ENCODE measurements at places on chromosomes 7 and 10.

DNA sequence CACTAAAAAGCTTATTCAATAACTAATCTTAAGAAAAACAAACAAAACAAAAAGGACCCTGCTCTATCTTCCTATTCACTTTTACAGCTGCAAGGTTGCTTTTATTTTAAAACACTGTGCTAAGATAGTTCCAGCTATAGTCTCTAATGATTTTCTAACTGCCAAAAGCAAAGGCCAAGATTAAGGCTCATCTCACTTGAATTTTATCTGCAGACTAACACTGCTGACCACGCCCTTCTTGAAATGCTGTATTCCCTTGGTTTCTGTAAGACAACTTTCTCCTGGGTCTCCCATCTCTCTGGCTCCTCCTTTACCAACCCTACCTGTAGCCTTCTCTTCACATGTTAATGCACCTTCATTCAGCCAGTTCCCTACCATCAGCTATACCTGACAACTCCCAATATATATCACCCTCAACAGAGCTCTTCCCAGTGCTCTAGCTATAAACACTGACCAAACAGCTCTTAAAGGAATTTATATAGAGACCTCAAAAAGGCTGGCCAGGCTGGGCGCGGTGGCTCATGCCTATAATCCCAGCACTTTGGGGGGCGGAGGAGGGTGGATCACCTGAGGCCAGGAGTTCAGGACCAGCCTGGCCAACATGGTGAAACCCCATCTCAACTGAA lies 11.7 kb downstream of the SRPK2 start:
- DNase-seq = no peak

DNA sequence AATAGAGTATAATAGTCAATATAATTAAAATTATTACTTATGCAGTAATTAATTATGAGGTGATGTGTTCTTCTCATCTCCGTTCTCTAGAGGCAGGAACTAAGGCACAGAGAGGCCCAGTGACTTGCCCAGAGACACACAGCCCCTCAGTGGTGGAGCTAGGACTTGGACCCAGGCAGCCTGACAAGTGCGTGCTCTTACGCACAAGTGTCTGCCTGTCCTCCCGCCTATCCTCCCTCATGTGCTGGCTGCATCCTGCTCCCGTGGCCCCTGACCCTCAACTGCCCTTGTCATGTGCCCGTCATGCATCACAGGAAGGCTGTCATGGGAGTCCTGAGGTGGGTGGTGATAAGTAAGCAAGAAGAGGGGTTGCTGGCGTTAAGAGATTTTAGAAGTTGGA lies 14.3 kb downstream of the IL2RA start:
- DNase-seq = no peak

DNA sequence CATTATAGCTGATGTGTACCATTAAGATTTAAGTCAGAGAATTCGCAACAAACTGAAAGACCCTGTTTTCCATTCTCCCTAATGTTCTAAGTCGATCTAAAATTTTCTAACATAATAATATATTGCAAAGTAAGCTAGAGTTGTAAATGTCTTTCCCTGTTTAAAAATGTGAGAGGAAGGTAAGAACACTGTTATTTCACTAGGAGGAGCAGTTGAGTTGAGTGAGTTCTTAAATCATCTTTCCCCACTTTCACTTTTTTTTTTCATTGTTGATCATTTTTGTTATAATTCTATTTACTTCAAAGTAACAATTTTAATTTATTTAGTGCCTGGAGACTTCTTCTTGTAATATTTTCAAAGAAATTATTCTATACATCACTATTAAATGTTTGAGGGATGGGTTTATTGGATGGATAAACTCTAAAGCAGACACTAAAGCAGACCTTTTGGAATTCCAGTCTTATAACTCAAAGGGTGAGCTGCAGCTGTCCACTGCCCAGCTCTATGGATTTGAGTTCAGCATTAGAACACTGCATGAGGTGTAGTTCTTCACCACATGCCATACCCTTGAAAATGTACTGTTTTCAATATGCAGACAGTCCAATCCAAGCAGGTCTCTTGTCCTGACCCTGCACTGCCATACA lies 181.3 kb upstream of the FZD1 start:
- DNase-seq = no peak

GRCh38 chr10:100033766-100034418 lies 24.1 kb upstream of the DNMBP start:
- no peak for DNase-seq

DNA sequence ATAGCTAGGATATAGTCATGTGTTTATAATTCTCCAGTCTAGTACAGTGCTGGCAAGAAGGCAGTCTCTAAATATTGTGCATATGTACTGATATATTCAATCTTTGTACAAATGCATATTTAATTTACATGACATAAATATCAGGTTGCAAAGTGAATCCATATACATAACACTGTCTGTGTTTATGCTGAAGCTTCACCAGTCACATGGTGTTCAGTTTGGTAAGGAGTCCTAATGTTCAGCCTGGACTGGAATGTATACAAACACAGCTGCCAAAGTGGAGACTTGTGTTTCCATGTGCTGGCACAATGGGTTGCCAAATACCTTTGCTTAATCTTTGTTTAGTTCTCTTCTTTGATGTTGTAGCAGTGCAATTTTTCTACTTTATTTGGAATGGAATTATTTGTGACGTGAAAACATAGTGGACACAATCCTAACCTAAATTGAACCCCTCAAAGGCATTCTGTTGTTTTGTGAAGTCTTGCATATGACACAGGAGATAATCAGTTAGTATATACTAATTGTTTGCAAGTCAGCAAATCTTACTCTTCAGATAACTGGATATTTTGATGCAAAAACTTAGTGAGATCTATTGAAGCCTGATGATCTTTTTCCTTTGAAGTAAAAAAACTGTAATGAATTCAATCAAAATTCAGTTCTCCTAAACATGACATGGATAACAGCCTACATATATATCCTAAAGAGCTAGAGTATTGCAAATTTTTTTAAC lies 17.3 kb upstream of the ARL4A start:
- no peak for DNase-seq

DNA sequence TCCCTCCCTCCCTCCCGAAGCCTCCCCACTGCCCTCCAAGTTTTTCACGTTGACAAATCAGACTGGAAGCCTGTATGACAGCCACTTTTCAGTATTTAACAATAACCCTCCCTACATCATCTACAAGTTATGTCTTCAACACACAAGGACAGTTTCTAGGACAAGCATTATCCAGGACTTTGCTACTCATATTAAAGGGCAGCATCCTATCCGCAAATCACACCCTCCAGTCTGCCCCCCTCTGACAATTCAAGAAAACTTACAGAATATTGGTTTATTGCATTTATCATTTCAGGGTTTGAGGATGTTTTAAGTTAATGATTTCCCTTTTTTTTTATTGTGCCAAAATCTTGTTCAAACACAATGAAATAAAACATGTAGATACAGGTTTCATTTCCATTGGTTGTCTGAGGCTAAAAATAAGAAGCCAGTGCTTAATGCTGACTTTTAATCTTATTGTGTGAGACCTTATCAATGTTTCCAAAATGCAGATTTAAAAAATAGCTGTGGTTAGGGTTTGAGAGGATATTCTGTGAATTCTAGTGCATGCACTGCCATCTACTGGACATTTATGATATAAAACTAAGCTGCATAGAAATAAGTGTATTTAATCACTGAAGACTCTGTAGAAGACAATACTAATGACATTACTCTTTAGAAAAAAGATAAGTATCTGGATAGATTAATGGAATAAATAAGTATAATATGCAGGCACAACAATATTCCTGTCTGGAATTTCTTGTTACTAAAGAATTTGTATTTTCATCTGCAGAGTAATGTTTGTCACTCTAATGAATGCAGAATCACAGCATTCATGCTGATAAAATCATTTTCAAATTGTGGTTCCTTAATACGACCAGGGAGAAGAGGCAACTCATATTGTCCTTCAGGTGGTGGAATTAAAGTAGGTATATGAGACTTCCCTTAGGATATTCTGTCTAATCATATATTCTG lies 64.1 kb downstream of the CAV1 start:
- DNase-seq = peak; percentile 96

DNA sequence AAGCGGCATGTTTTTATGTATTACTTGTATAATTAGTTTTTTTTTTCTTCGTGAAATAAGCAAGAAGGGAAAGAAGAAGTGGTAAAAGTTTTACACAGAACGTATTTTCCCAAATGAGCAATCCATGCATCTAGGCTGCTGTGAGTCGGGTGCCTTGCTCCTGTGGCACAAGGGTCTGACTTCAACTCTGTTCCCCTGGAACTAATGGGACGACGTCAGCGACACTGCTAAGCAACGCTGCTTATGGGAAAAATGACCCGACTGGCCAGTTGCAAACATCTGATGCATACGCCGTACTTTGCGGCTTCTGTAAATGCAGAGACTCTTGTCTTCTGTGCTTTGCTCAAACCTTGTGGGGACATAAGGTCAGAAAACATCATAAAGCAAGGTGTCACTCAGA lies 66.3 kb downstream of the MPP7 start:
- no peak for DNase-seq

DNA sequence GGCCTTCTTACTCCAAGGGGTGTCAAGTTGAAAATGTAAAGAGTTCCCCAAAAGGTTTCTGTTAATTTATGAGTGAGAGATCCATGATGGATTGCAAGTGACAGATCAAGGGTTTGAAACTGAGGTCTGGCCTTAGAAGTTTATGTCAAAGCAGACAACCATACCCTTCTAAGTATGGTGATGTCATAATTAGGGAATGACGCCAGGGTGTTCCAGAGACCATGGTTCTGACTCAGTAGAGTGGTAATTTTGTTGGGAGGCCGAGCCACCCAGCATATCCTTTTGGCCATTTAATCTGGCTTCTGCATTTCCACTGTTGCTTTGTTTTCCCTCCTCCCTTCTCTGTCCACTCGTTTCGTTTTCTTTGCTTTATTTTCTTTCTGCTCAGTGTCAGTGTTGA lies 2.7 kb downstream of the TRUB1 start:
- no peak for DNase-seq

DNA sequence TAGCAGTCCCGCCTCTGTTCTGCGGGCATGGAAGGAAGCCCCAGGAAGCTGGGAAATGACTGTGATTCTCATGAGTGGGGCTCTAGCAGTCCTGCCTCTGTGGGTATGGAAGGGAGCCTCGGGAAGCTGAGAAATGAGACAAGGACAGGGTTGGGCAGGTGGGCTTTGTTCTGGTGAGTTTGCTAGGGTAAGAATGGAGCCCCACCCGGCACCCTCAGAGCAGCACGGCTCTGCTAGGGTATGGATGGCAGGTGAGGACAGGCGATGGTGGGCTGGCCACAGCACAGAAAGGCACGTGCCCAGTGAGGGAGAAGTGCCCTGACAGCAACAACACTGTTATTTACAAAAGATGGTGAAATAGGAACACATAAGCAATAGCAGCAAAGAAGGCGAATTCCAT lies 39.6 kb downstream of the SVIL start:
- DNase-seq = no peak

DNA sequence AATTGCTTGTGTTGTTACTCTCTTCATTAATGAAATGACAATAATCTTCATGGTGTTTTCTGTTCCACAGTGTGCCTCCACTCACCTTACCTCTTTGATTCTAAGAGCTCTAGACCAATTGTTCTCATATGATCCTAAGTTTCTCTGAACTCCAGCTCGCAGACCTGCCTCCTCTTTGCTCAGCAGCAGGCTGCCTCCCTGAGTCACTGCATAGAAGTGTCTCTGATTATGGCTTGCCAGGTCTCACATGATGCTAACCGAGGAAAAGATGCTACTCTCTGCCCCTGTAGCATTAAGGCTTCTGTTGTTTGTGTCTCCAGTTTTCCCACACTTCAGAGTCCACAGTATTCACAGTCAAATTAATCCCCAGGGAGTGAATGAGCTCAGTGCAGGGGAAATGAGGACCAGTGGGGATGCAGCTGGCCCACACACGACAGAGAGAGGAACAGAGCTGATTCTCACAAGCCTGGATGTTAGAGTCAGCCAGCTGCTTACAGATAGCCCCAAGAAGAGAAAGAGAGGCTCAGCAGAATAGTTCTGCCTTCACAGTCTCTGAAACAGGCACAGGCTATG lies 145.9 kb upstream of the EGR2 start:
- no peak for DNase-seq

GRCh38 chr7:128810473-128810872 lies 18.7 kb downstream of the CCDC136 start:
- DNase-seq = no peak

GRCh38 chr7:64559206-64559605 lies 3.7 kb downstream of the ZNF680 start:
- DNase-seq = no peak

GRCh38 chr10:98338896-98339295 lies 70.9 kb upstream of the LOXL4 start:
- no peak for DNase-seq
